ENCODE measurements at places on chromosomes 4 and X.

DNA sequence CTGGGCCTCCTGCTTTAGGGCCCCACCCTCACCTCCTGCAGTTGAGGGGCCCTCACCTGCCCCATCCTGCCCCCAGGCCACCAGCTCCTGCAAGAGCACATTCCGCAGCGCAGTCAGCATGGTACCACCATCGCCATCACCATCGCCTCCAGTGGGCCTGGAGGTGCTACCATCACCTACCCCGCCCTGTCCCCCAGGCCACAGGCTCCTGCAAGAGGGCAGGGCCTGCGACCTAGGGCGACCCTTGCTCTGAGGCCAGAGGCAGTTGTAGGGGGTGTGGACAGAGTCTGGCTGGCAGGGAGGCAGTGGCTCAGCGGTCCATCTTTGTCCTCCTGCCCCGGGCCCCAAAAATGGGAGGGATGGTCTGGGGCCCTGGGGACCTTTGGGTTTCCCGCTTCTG is 3.9 kb upstream of the HAUS7 start:
- no peak for DNase-seq

- no peak for DNase-seq
Observed at GRCh38 chr4:173280998-173281397, 53.2 kb downstream of the HMGB2 start.

DNA sequence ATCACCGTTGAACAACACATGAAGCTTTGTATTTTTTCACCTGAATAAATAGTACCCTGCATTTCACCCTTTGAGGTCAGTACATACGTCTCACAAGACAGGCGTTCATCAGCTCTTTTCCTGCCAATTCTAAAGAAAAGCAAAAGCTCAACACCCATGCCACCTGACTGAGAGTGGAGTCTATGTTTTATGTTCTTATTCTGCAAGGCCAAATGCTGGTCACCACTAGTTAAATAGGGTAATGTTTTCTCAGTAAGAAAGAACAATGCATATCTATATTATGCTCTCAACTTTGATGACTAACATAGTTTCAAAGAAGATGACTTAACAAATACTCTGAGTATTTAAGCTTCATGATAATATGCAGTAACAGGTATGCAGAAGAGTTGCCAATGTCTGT is 336.3 kb upstream of the BMP3 start:
- no peak for DNase-seq

GRCh38 chr4:171639540-171639939 is 173.7 kb upstream of the GALNTL6 start:
- DNase-seq, result no peak

DNA sequence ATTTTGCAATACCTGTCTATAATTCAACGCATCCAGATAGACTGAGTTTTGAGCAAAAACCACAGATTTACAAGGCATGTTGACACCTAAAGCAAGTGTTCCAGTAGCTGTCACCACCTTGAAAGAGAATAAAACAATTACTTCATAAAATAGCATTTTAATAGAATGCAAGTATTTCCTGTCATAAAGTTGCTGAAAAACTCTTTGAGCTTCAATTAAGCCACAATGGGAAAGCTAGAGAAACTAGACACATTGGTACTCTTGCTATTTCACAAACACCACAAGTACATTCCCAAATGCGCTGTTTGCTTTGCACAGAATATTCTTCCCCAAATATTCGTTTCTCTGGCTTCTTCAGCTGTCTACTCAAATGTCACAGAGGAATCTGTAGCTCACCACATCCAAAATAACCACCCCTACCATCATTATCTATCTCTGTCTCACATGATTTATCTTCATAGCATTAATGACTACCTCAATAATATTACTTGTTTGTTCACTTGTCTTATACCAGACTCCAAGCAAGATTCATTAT is 70.3 kb downstream of the DDX60 start:
- no peak for DNase-seq

DNA sequence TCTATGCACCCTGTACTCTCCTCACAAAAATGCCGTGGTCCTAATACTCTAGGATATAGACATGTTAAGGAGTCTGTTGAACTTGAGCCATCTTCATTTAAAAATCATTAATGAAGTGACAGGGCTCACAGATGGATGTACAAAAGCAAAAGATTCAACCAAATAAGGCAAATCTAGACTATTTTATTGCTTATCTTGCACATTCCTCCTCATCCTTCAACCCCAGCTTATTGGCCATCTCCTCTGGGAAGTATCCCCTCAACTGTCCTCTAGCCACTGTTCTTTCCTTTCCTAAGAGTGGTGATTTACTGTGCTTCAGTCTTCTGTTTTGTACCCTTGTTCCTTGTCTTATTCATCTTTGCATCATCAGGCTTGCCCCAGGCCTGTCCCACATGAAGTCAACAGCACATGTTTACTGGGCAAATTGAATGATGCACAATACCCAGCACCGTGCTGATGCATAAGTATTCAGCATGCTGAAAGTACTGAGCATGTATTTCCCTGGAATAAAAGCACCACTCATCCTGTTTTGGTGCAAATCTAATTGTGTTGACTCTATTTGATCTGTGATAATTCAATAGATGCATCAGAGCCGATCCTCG is 287.3 kb upstream of the CLNK start:
- no peak for DNase-seq

DNA sequence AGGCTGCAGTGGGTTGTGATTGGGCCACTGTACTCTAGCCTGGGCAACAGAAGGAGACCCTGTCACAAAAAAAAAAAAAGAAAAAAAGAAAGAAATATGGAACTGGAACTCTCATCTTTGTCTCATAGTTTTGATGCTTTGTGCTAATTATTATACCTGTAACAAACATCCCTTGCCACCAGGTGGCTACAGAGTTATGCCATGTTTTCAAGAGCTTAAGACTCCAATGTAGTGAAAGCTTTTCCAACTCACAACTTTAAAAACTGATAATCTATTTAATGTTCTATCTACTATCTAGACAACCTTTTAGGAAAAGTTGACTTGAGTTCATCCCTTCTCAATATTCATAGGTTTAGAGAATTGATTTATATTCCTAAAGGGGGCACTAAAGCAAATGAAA is 42.4 kb downstream of the HTR2C start:
- no peak for DNase-seq
